Immature natural killer cell (primary cell): ENCODE measurements at places on chromosomes 2 and 18. TPM values are rescaled to one million over a fixed set of nuclear protein-coding genes. Genes with fewer than 3 reads are reported as not detected.

GRCh38 chr2:189113963-189114362 is 65.6 kb downstream of the COL5A2 start:
- H3K4me1 ChIP-seq = no peaks in the 10 kb centered on the region
- no peaks in the 10 kb centered on the region for H3K36me3 ChIP-seq
- H3K27ac ChIP-seq = no peak overlapping the region
- no peak for DNase-seq

DNA sequence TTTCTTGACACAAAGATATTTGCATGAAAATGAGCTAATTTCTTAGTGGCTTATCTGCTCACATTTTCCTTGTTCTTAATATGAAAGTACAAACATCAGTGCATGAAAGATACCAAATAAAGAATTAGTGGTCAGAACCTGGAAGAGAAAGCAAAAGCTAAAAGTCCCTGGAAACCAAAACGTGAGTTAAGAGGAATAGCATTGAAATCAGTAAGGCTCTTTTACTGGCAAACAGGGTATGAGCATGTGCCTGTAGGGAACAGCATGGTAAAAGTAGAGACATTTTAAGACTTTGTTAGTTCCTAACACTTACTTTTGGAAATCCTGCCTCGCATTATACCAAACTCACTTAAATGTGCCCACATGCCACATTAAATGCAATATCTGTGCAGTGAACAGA is 31.9 kb upstream of the CWC22 start:
- H3K4me1 ChIP-seq = no peaks in the 10 kb centered on the region
- H3K4me3 ChIP-seq = no peak overlapping the region
- H3K27ac ChIP-seq = no peak overlapping the region
- peaks cover 3% of the 10 kb centered on the region for H3K27me3 ChIP-seq

SERPINB7 gene
- polyA plus RNA-seq = not detected

DNA sequence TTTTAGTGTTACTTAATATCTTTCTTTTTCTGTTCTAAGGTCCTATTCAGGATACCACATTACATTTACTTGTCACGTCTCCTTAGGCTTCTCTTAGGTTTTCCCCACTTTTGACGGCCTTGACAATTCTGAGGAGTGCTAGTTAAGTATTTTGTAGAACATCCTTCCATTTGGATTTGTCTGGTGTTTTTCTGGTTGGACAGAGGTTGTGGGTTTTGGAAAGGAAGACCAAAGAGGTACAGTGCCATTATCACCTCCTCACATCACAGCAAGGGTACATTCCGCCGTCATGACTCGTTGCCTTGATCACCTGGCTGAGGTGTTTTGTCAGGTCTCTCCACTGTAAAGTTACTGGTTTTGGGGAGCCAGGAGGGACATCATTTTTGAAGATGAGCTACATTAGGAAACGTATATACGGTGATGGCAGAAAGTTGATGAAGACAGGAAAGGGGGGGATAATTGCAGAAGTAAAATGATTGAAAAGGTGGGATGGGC is 88.4 kb upstream of the TMEM247 start:
- H3K27ac ChIP-seq = no peak overlapping the region
- H3K27me3 ChIP-seq = peaks cover 5% of the 10 kb centered on the region
- H3K36me3 ChIP-seq = no peaks in the 10 kb centered on the region
- H3K4me1 ChIP-seq = no peaks in the 10 kb centered on the region

RBM43 gene
- 3.8 TPM for polyA plus RNA-seq

DNA sequence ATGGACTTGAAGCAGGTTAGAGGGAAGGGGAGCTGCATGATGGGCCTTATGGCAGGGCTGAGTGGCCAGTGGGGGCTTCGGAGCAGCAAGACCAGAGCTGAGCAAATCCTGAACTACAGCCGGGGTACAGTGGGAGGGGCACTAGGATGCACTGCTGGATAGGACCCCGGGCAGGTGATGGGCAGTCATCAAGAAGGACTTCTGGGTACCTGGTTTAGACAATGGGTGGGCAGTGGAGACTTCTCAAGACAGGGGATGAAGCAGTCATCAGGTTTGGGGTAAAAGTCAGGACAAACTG is 507.4 kb upstream of the MYT1L start:
- no peaks in the 10 kb centered on the region for H3K36me3 ChIP-seq
- no peak overlapping the region for H3K27ac ChIP-seq
- DNase-seq = no peak
- peaks cover 4% of the 10 kb centered on the region for H3K27me3 ChIP-seq
- no peak overlapping the region for H3K4me3 ChIP-seq

GRCh38 chr2:16511041-16511440 is 154.6 kb downstream of the CYRIA start:
- no peak overlapping the region for H3K27ac ChIP-seq
- DNase-seq = no peak
- peaks cover 16% of the 10 kb centered on the region for H3K27me3 ChIP-seq

RGPD3 gene
- 0.06 TPM for polyA plus RNA-seq

GRCh38 chr2:127404466-127405254 is 13.6 kb upstream of the PROC start:
- H3K4me1 ChIP-seq = peaks cover 5% of the 10 kb centered on the region
- H3K27ac ChIP-seq = no peak overlapping the region
- H3K36me3 ChIP-seq = no peaks in the 10 kb centered on the region

DNA sequence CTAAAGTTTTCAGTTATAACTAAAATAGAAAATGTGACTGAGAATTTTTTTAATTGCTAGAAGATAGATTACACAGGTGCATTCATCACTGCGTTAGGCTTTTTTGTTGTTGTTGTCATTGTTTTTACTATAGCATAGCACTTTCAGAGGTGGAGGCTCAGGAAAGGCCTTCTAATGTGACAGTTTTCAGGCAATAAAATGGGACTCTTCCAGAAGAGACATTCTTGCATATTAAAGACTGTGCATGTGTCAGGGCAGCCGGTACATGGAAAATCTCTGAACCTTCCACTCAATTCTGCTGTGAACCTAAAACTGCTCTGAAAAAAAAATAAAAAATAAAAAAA is 175.2 kb downstream of the METTL4 start:
- no peak for DNase-seq
- no peak overlapping the region for H3K4me3 ChIP-seq
- H3K36me3 ChIP-seq = no peaks in the 10 kb centered on the region
- H3K4me1 ChIP-seq = no peaks in the 10 kb centered on the region
- H3K27ac ChIP-seq = no peak overlapping the region
- peaks cover 2% of the 10 kb centered on the region for H3K27me3 ChIP-seq

DNA sequence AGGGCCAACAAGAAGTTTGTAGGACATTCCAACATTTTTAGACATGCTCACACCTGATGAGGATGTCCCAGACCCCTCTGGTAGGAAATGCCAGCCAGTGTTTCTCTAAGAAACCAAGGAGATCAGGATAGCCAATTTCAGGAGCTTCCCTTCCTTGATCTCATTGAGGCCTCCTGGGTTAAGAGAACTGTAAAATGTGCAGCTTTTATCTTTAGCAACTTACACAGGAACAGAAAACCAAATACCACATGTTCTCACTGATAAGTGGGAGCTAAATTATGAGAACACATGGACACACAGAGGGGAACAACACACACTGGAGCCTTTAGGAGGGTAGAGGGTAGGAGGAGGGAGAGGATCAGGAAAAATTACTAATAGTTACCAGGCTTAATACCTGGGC is 99.6 kb upstream of the MAP2 start:
- no peak overlapping the region for H3K27ac ChIP-seq
- H3K27me3 ChIP-seq = no peaks in the 10 kb centered on the region
- H3K4me3 ChIP-seq = no peak overlapping the region
- no peaks in the 10 kb centered on the region for H3K4me1 ChIP-seq
- DNase-seq = no peak

- H3K27ac ChIP-seq = no peak overlapping the region
- H3K4me1 ChIP-seq = no peaks in the 10 kb centered on the region
- H3K27me3 ChIP-seq = no peaks in the 10 kb centered on the region
- DNase-seq = no peak
Measured at GRCh38 chr2:235851828-235852525, 316.2 kb downstream of the GBX2 start.

DNA sequence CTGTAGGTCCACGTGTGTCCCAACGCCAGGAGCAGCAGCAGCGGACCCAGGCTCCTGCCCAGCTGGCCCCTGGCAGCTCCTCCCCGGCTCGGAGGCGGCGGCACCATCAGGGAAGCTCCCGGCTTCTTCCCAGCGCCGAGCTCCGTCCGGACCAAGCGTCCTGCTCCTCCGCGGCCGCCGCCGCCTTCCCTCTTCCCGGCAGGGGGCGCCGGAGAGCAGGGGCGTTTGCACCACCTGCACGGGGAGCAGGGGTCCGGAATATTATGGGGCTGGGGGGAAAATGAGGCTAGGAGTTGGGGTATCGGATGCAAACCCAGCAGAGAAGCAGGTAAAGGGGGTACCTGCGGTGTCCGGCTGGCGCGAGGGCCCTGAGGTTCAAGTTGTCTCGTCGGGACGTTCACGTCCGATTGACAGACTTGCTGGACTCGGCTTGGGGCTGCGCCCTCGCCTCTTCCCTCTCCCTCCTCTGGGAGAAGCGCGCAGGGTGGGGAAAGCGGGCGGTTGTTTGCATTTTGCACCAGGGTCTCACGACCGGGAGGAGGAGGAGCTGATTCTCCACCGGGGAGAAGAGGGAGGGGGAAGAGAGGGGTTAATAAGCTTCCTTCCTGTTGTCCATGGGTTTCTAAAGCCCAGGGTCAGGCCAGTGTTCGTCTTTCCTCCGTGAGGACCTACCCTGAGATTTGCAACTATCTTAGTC is at the start of gene CCBE1:
Gene CCBE1 (minus strand): TSS at position 188 of the 697 bp plus-strand sequence.
- no peak within 1 kb of the TSS for H3K4me3 ChIP-seq
- DNase-seq = no peak
- H3K27ac ChIP-seq = no peak within 1 kb of the TSS
- peaks cover 17% of the 10 kb centered on the region for H3K27me3 ChIP-seq

SAG gene
- not detected for polyA plus RNA-seq

C2orf15 gene
- polyA plus RNA-seq = 0.80 TPM

COL4A3 gene
- 0.10 TPM for polyA plus RNA-seq

HRH4 gene
- not detected for polyA plus RNA-seq

HDHD2 gene
- 55.4 TPM for polyA plus RNA-seq

GRCh38 chr2:60317034-60317386 is 236.4 kb downstream of the BCL11A start:
- no peak overlapping the region for H3K4me3 ChIP-seq
- peaks cover 2% of the 10 kb centered on the region for H3K27me3 ChIP-seq
- no peaks in the 10 kb centered on the region for H3K36me3 ChIP-seq
- H3K27ac ChIP-seq = no peak overlapping the region
- no peak for DNase-seq

GRCh38 chr2:204110338-204110741 is 173.8 kb downstream of the ICOS start:
- H3K4me1 ChIP-seq = peaks cover 56% of the 10 kb centered on the region
- H3K27ac ChIP-seq = peak overlapping the region; percentile 36
- peaks cover 25% of the 10 kb centered on the region for H3K27me3 ChIP-seq
- DNase-seq = peak; percentile 66
- H3K36me3 ChIP-seq = no peaks in the 10 kb centered on the region

DNA sequence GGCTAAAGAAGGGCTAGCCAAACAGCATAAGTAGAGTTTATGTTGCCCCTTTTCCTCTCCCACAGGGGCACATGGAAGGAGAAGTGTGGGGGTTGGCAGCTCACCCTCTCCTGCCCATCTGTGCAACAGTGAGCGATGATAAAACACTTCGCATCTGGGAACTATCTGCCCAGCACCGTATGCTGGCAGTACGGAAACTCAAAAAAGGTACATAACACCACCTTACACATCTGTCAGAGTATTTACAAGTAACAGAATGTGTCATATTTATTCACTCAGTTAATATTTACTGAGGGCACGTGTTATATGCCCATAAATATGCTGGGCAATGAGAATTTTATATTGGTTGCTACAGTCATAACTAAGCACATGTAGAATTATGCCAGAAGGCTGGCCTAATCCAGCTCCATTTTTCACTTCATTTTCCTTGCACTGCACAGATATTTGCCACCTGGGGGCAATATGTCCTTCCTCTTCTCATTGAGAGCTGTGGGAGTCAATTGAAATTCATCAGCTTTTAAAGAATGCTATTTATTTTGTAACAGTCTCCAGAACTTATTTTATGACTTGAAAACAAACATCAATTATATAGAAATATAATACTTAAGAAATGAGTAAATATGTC is 150.6 kb downstream of the RTN4 start:
- H3K27ac ChIP-seq = no peak overlapping the region
- H3K4me1 ChIP-seq = peaks cover 12% of the 10 kb centered on the region
- H3K27me3 ChIP-seq = no peaks in the 10 kb centered on the region
- H3K36me3 ChIP-seq = no peaks in the 10 kb centered on the region
- no peak overlapping the region for H3K4me3 ChIP-seq

DNA sequence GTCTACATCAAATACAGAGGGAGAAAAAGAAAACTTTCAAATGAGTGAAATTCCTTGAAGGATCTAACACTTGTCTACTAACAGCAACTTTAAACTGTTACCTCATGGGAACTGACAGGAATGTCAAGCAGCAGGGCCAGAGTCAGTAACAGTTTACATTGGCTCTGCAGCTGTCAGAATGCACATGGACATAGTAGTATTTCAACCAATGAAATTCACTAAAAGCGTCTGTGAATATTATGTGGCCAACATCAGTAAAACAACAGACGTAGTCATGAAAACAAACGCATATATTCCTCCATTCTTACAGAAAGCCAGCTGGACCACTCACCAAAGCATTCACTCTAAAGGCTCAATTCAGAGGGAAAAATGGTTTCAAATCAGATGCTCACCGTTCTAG is 79.3 kb upstream of the RNU4ATAC start:
- no peak overlapping the region for H3K4me3 ChIP-seq
- H3K4me1 ChIP-seq = peaks cover 1% of the 10 kb centered on the region
- H3K27me3 ChIP-seq = no peaks in the 10 kb centered on the region
- peaks cover 61% of the 10 kb centered on the region for H3K36me3 ChIP-seq

RAB27B gene
- 6.3 TPM for polyA plus RNA-seq

DNA sequence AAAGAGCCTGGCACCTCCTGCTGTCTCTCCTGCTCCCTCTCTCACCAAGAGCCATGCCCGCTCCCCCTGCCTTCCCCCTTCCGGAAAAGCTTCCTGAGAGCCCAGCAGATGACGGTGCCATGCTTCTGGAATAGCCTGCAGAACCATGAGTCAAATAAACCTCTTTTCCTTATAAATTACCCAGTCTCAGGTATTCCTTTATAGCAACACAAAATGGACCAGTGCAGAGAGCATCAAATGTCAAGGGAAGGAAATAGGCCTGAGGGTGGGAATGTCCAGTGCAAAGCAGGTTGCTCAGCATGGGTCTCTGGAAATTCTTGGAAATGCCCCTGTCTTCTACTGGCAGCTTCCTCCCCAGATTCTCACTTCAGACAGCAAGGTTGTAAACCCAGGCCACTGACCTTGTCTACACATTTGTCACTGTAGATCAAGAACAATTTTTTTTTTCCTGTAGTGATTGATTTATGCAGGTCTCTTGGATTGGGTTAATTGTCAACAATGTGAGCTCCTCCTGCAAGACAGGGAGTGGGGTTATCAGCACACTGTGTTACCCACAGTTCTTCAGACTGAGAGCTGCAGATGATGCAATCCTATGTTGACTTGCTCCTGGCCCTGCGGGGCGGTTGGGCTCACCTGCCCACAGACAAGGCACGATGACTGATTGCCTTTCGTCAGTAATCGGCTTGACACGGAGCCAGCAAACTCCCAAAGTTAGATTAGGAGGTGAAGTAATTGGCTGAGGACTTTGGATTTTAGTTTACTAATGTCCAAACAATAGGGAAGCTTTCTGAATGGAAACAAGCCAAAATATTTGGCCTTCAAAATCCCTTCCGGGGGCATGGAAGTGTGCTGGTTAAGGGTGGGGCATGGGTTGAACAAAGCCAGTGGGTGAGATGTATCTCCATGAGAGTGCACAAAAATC is 5.4 kb upstream of the BOD1L2 start:
- H3K36me3 ChIP-seq = no peaks in the 10 kb centered on the region
- no peak overlapping the region for H3K4me3 ChIP-seq
- no peaks in the 10 kb centered on the region for H3K27me3 ChIP-seq
- no peaks in the 10 kb centered on the region for H3K4me1 ChIP-seq
- DNase-seq = no peak
- H3K27ac ChIP-seq = no peak overlapping the region
